A549 treated with Hydrocortisone at 1 μM for 4 hours (cell line): ENCODE measurements at places on chromosomes 6 and 20. TPM values are rescaled to one million over a fixed set of nuclear protein-coding genes. Genes with fewer than 3 reads are reported as not detected.

The SNAP25 gene
- 13.5 to 19.1 TPM (median 17.8 TPM) in 5 replicates for total RNA-seq

The GPLD1 gene
- total RNA-seq: 0.71 to 1.4 TPM (median 1.1 TPM) in 5 replicates

The DNMT3B gene
- total RNA-seq: 3.1 to 4.3 TPM (median 4.2 TPM) in 5 replicates

The PROKR2 gene
- total RNA-seq: not detected in 5 replicates

The GID8 gene
- total RNA-seq: 21.3 to 23.9 TPM (median 22.4 TPM) in 5 replicates

The TRAPPC3L gene
- total RNA-seq: not detected in 5 replicates

The SSTR4 gene
- total RNA-seq: 0.32 to 0.60 TPM (median 0.49 TPM) in 5 replicates

The REM1 gene
- total RNA-seq: 0.67 to 0.99 TPM (median 0.78 TPM) in 5 replicates

The MMP24 gene
- total RNA-seq: 29.2 to 32.4 TPM (median 29.6 TPM) in 5 replicates
